Glutamatergic neuron (in vitro differentiated cells): ENCODE measurements at places on chromosomes 16 and 17. TPM values are rescaled to one million over a fixed set of nuclear protein-coding genes. Genes with fewer than 3 reads are reported as not detected.

- no peaks in the 10 kb centered on the region for H3K36me3 ChIP-seq
- no peak overlapping the region for H3K27ac ChIP-seq
- no peaks in the 10 kb centered on the region for H3K4me1 ChIP-seq
- no peak for DNase-seq
Observed at GRCh38 chr16:73737637-73738036, 559.0 kb upstream of the PSMD7 start.

- no peak overlapping the region for H3K27ac ChIP-seq
- no peak overlapping the region for H3K4me3 ChIP-seq
- H3K27me3 ChIP-seq, result no peaks in the 10 kb centered on the region
- H3K36me3 ChIP-seq, result no peaks in the 10 kb centered on the region
- no peaks in the 10 kb centered on the region for H3K4me1 ChIP-seq
Observed at GRCh38 chr17:59796785-59797205, 89.3 kb downstream of the VMP1 start.

GRCh38 chr17:45222014-45222288 lies 266 bp downstream of the FMNL1 start:
- no peaks in the 10 kb centered on the region for H3K36me3 ChIP-seq
- peak; percentile 41 for DNase-seq
- no peak overlapping the region for H3K27ac ChIP-seq

DNA sequence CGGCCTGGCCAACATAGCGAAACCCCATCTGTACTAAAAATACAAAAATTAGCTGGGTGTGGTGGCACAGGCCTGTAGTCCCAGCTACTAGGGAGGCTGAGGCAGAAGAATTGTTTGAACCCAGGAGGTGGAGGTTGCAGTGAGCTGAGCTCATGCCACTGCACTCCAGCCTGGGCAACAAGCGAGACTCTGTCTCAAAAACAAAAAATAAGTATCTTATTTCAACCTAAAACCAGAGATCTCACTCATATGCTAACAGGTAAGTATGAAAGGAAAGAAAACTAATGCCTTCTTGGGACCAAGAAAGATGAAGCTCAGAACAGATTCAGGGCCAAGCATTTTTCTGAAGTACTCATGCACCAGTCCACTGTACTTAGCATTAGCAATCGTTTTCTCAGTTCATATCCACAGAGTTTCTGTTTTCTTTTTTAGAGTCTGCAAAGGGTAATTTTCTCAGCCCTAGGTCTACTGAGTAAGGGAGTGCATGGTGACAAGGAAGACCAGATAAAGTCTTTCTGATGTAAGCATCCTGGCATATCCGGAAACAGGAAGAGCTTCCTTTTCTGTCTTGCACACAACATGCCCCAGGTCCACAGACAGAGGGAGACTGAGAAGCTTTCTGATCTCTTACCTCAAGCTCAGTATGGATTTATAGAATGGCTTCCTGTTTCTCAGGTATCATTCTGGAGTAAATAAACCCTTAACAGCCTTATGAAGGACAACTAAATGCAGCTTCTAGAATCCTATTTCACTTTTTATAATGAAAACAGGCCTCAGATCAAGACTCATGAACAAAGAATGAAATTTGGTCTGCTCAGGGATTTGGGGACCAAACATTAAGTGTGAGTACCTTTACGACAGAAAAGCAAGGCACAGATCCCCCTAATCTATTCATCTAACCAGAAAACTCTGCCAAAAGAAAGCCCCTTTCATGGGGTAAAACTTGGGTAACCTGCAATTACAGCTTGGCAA lies 38.7 kb upstream of the FOXJ1 start:
- peaks cover 6% of the 10 kb centered on the region for H3K27me3 ChIP-seq
- H3K4me1 ChIP-seq, result no peaks in the 10 kb centered on the region
- no peak overlapping the region for H3K27ac ChIP-seq

DNA sequence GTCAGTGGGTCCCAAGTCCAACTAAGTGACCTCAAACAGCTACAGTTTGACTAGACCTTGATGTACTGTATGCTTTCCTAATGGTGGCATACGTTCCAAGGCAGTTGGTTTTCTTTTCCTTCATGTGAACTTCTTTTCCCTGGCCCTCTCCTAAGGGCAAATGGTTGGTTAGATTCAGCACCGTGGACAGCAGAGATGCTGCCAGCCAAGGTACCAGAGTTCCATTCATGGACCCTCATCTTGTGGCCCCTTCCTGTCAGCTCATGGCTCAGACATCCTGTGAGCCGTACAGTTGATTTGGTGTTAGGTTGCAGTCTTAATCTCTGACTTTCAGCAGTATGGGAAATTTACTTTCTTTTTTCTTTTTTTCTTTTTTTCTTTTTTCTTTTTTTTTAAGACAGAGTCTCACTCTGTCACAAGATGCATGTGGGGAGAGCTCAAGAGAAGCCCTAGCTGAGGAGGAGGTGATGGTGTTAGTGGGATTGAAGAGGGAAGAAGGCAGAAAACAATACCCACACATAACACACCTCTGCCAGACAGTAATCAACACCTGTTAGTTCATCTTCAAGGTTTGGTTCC lies 122.4 kb downstream of the USP31 start:
- no peaks in the 10 kb centered on the region for H3K36me3 ChIP-seq
- no peak for DNase-seq
- H3K4me3 ChIP-seq, result no peak overlapping the region
- peak overlapping the region; percentile 53 for H3K27ac ChIP-seq
- H3K27me3 ChIP-seq, result no peaks in the 10 kb centered on the region

DNA sequence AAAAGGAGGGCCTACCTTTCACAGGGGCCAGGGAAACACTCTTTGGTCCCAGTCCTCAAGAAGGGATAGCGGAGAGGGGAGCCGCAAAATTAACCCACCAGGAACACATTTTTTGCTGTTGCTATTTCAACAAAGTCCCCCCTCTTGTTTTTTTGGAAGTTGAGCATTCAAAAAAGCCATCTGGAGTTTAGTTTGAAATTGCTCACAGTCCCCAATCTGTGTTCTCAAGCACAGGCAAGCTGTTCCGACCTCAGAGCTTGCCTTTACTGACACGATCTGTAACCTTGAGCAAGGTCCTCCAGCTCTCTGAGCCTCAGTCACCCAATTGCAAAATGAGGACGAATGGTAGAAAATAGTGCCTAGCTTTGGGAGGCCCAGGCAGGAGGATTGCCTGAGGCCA lies 131.1 kb downstream of the ZNF423 start:
- H3K27ac ChIP-seq, result no peak overlapping the region
- peaks cover 9% of the 10 kb centered on the region for H3K36me3 ChIP-seq
- no peak for DNase-seq

GRCh38 chr17:79833744-79834564 lies 5.3 kb downstream of the CBX4 start:
- H3K4me3 ChIP-seq, result peak overlapping the region; percentile 38
- H3K27me3 ChIP-seq, result peaks cover 24% of the 10 kb centered on the region
- no peaks in the 10 kb centered on the region for H3K36me3 ChIP-seq
- DNase-seq, result no peak
- H3K4me1 ChIP-seq, result peaks cover 9% of the 10 kb centered on the region
- H3K27ac ChIP-seq, result no peak overlapping the region

DNA sequence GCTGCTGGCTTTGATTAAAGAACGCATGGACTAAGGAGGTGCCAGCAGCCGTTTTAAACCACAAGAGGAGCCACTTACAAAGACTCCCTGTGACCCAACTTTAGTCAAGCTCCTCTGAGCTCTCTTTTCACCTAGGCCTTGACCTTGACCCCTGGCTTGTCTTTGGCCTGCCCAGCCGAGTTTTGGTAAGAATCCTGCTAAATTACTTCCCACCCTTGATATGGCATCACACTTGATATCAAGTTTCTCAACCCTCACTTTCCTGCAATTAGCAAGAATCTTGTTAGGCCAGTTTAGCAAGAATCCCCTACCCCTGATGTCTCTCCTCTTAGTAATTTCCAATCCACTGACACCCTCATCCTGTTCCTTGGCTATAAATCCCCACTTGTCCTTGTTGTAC lies 232.8 kb upstream of the SALL1 start:
- no peaks in the 10 kb centered on the region for H3K36me3 ChIP-seq
- H3K4me3 ChIP-seq, result no peak overlapping the region
- no peaks in the 10 kb centered on the region for H3K27me3 ChIP-seq

- DNase-seq, result no peak
- H3K36me3 ChIP-seq, result peaks cover 4% of the 10 kb centered on the region
- no peak overlapping the region for H3K4me3 ChIP-seq
- H3K27me3 ChIP-seq, result no peaks in the 10 kb centered on the region
- no peak overlapping the region for H3K27ac ChIP-seq
- peaks cover 5% of the 10 kb centered on the region for H3K4me1 ChIP-seq
Observed at GRCh38 chr17:68622423-68622822, 21.3 kb upstream of the FAM20A start.

DNA sequence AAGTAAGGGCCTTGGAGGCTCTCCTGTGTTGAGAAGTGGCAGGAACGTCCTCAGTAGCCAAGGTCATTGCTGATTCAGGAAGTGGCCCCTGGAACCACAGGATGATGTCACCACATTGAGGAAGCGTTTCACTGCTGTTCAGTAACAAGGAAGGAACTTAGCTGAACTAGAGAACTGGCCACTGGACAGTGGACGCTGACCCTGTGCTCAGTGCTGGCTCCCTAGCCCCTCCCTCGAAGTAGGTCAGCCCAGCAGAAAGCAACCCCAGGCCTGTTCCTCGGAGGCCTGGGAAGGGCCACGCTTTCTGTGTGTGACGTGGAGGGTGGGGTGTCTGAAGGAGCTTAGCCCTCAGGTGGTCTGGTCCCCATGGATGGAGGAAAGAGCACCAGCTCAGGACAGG lies 58.3 kb downstream of the B9D1 start:
- DNase-seq, result no peak
- no peaks in the 10 kb centered on the region for H3K36me3 ChIP-seq
- H3K4me1 ChIP-seq, result no peaks in the 10 kb centered on the region

DNA sequence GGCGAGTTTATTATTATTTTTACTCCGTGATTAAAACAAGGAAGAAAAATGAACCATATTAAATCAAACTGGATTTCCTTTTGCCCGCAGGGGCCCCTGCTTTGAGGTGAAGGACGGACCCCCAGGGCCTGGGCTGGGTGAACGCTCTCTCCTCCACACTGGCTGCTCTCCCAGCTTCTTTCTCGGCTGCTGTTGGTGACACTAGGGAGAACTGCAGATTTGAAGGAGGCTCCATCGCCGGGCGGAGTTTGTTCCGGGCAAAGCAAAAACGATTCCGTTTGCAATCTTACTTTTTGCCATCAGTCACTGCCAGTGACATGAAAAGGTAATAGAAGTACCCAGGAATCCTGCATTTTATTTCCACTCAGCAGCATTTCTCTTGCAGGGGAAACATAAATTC lies 221.6 kb upstream of the SDK2 start:
- no peak for DNase-seq
- no peaks in the 10 kb centered on the region for H3K27me3 ChIP-seq
- H3K27ac ChIP-seq, result no peak overlapping the region
- no peaks in the 10 kb centered on the region for H3K4me1 ChIP-seq

DNA sequence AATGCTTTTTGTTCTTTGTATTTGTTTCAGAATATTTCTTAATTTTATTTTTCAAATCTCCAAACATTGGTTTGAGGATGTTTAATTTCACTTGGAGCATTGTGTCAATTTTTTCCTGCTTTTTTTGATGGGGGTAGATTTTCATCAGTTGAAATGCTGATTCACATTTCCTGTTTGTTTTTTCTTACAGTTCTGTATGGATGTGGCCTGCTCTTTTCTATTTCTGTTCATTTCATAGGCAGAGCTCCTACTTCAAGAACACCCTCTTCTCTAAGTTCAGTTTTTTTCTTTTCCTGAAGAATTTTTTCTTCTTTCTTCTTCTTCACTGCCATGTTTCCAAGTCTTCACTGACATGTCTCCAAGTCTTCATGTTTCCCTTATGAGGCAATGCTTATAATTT lies 8.8 kb downstream of the MBTD1 start:
- no peak for DNase-seq
- H3K4me1 ChIP-seq, result no peaks in the 10 kb centered on the region
- H3K27ac ChIP-seq, result no peak overlapping the region
- no peak overlapping the region for H3K4me3 ChIP-seq
- H3K36me3 ChIP-seq, result peaks cover 5% of the 10 kb centered on the region
- H3K27me3 ChIP-seq, result peaks cover 2% of the 10 kb centered on the region

GRCh38 chr17:36932694-36933511 lies 4.4 kb upstream of the LHX1 start:
- peak overlapping the region; percentile 15 for H3K27ac ChIP-seq
- H3K4me1 ChIP-seq, result peaks cover 52% of the 10 kb centered on the region
- no peaks in the 10 kb centered on the region for H3K36me3 ChIP-seq
- H3K27me3 ChIP-seq, result peaks cover 38% of the 10 kb centered on the region
- peak; percentile 28 for DNase-seq

GRCh38 chr17:1577182-1577581 lies 14.6 kb upstream of the PITPNA start:
- H3K4me3 ChIP-seq, result no peak overlapping the region
- H3K27ac ChIP-seq, result no peak overlapping the region
- peaks cover 8% of the 10 kb centered on the region for H3K4me1 ChIP-seq
- H3K36me3 ChIP-seq, result no peaks in the 10 kb centered on the region
- DNase-seq, result no peak
- peaks cover 5% of the 10 kb centered on the region for H3K27me3 ChIP-seq

DNA sequence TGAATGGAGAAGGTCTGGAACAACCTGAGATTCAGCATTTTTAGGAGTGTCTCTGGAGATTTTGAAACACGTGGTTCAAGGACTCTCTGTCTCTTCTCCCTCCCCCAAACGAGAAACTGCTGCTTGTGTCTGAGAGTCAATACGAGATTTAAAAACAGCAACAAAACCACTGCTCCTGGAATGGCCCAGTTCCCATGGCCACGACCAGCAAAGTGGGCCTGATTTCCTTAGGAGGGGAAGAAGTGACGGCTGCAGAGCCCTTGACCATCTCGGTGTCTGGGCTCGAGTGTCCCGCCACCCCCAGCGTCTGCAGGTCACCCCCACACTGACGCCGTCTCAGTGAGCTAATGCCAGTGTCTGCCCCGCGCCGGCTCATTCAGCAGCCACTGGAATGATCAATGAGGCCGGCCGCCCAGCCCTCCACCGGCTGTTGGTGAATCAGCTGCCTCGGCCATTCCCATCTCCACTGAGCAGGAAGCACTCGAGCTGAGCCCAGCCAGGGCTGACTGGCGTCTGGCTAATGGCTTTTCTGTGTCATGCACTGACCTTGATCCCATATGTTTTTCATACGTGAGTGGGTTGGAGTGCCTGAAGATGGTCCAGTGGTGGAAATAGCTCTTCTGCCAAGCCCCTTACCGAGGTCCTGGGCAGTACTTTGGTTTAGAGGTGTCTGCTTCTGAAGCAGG lies 151.8 kb downstream of the PITPNC1 start:
- H3K27me3 ChIP-seq, result peaks cover 10% of the 10 kb centered on the region
- peaks cover 42% of the 10 kb centered on the region for H3K4me1 ChIP-seq
- peak overlapping the region; percentile 98 for H3K27ac ChIP-seq
- peak; percentile 92 for DNase-seq
- peak overlapping the region; percentile 81 for H3K4me3 ChIP-seq

MT4 gene
- total RNA-seq, result not detected

RASL10B gene
- total RNA-seq, result 3.3 TPM

GDPD3 gene
- 4.9 TPM for total RNA-seq

PIRT gene
- 0.32 TPM for total RNA-seq

LPCAT2 gene
- total RNA-seq, result 1.8 TPM

GCGR gene
- 6.7 TPM for total RNA-seq

GFER gene
- 26.0 TPM for total RNA-seq

RNF227 gene
- total RNA-seq, result 0.49 TPM

AOC3 gene
- 2.0 TPM for total RNA-seq

CIITA gene
- 0.69 TPM for total RNA-seq

TP53TG3E gene
- not detected for total RNA-seq
